ENCODE measurements at places on chromosomes 16 and 17.
A peak's percentile ranks its signal among the peaks of the same experiment; 100 is the strongest.

DNA sequence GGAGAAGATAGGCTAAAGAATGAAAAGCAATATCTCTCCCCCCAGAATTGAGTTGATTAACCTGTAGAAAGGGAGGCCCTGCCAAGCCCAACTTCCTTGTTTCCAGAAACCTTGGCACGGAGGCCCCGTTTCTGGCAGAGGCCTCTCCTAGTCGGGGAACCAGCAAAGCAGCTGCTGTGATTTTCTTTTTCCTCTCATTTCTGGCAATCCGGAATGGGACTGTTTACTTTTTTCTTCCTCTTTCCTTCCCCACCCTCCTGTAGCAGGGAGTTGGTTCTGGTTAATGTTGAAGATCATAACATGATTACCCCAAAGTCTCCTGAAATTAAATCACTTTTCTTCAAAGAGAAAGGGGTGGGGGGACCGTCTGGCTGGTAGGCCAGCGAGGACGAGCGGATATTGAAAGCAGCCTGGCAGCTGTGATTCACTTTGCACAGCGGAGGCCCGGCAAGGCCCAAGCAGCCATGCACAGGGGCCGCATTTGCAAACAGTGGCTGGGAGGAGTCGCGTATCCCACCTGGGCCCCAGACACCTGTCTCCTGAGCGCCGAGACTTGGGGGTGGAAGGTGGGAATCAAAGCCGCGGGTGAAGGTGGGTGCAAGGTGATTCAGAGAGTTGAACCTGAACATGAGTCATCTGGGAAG, 51.5 kb downstream of the NTN1 start:
- peak; percentile 41 for DNase-seq

DNA sequence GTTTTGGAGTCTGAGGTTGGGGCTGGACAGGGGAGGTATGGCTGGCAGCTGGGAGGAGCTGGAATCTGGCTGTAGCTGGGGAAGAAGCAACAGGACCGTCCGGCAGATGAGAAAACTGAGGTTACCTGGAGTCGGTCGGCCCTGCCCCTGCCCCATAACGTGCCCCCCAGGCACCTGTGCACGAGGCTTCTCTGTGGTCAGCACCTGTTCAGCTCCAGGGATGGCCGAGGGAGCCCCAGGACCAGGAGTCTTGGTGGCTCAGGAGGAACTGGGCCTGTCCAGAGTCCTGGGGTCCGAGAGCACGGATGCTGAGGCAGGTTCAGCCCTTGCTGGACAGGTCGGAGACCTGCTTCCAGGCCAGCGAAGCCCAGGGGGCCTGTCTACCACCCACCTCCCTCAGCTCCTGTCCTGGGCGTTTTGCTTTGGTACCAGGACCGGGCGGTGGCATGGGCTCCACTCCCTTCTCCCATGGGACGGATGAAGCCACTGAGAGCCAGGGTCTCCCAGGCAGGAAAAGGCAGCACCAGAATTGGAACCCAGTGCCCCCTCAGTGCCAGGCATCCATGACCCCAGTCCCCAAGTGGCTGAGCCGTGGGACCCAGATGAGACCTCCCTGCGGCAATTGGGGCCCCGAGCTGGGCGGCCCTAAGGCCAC, 17.1 kb upstream of the CBFA2T3 start:
- DNase-seq: no peak

GRCh38 chr16:28187595-28188004, 24.2 kb downstream of the XPO6 start:
- no peak for DNase-seq

DNA sequence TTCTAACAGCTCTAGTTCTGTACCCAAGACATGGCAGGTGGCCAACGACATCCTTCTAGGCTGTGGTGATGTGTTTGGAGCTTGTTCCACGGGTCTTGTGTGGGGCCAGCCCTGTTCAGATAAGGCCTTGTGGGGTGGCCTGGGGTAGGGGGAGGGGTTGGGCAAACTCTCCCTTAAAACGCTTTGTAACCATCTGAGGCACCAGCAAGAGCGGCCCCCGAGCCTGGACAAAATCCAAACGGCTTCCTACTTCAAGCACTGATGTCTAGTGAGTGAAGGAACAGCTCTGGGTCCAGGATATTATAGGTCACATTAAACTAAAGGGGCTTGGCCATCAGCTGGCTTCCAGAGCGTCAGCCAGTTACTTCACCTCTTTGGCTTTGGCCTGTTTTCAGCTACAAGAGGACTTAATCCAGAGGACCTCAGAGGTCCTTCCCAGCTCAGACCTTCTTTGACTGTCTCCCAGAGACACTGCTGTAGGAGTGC, 11.9 kb downstream of the SERPINF1 start:
- no peak for DNase-seq

DNA sequence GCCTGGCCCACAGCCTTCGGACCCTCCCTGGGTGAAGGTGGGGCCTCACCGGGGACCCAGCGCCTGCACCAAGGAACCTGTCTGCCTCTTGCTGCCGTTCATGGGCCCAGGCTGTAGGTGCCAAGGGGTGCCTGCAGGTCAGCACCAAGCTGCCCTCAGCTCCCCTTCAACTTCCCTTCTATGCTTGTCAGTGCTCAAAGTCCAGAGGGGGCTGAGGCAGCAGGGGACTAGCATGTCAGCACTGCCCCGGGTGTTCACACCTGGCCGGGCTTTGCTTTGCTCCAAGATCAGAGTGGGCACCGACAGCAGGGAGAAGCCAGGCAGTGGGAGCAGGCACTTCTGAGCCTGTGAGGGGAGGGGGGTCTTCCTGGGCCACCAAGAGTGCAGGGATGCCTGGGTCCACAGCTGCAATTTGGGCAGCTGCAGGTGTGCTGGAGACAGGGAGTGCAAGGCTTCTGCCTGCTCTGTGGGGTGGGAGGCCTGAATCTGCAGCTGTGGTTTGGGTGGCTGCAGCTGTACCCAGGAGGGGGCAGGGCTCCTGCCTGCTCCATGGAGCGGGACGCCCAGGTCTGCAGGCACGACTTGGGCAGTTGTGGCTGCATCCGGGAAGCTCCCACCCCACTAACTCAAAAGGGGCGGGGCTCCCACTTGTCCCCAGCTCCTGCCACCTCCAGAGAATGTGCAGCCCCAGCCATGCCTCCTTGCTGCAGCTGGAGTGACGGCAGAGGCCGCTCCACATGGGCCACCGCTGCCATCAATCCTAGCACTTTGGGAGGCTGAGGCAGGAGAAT, 27.6 kb upstream of the PRM1 start:
- DNase-seq: no peak

DNA sequence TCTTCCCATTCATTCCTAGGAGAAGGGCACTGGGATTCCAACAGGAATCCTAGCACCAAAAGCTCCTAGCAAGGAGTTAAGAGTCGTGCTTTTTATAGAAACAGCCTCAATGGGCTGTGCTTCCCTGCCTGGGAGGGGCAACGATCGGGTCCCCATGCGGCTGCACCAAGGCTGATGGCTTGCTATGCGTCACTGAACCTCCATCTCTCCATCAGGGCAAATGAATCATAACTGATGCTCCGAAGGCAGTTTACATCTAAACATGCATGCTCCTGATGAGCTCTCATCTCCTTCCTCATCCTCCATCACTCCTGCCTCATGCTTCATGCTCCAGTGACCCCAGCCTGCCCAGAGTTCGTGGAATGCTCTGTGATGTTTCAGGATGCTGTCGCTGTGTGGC, 270.5 kb downstream of the FOXL1 start:
- DNase-seq: no peak

- DNase-seq: peak; percentile 47
Measured at GRCh38 chr16:46743232-46743719, 4.9 kb downstream of the MYLK3 start.

DNA sequence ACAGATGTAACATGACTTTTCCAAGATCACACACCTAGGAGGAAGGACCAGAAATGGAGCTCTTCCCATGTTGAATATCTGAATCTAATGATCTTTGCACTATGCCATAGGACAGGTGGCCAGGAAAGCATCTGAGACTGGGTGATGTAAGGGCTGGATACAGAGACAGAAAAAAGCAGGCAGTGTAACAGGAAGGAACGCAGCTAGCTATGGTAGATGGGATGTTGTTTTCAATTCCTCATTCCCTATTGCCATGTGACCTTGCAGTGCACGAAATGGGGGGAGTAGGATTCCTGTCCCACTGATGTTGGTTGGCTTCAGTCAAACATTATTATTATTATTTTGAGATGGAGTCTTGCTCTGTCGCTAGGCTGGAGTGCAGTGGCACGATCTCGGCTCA, 3.7 kb upstream of the NPIPB15 start:
- no peak for DNase-seq

DNA sequence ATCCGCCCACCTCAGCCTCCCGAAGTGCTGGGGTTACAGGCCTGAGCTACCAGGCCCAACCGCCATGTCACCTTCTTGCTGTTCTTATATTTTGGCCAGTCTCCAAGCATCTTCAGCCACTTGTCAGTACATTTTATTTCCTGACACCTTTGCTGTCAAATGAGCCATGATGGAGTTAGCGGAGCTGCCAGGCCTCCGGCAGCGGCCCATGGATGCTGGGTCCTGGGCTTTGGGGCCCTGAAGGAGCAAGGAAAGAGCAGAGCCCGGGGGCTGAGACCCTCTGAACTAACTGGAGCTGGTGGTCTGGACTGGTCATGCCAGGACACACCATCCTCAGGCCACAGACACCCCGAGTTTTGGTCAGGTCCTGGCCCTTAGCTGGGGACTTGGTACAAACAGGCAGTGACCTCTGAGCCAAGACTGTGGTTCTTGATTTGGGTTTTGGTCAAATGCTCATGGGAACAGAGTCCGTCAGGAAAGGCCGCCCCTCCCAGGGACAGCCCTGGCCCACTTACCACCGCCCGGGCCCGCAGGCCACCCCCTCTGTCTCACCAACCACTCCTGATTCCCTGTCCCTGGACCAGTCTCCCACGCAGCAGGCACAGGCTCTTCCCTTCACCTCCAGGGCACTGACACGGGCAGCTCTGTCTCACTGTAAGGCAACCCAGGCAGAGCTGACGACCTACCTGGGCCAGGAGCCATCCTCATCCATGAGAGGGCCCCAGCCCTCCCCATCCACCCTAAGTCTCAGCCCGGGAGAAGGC, 42.0 kb downstream of the TNFRSF13B start:
- DNase-seq: no peak

GRCh38 chr16:51550800-51551347, 399.8 kb upstream of the SALL1 start:
- DNase-seq: no peak

DNA sequence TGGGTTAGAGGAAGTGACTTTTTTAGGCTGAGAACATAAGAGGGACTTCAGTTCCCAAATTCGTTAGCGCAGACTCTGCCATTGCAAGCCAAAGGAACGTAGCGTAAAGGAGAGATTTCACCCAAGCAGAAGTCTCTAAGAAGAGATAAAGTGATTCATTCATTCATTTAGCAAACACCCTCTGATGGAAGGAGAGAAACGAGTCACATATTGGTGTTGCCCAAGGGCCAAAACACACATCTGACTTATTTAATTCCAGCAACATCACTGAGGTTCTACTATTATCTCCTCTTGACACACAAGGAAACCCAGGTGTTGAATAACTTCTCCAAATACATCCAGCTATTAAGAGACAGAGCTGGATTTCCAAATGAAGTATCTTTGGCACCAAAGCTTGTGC, 85.7 kb upstream of the CACNG3 start:
- DNase-seq: no peak

DNA sequence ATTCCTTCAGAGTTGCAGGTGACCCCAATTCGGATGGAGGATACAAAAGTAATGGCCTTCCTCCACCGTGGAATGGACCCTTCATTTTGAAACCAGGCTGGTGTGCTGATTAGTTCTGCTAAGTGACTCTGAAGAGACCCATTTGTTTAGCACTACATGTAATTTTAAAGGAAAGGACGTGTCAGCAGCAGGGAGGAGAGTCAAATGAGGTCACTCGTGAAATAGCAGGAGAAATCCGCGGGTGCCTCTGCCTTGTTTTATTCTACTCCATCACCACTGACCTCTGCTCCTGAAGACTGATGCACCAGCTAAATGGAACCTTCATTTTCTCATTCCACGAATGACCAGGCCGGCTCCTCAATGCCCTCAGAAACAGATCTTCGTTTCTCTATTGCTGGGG, 589.2 kb downstream of the CDH11 start:
- DNase-seq: no peak

GRCh38 chr17:60743282-60743681, 65.6 kb downstream of the BCAS3 start:
- DNase-seq: no peak

DNA sequence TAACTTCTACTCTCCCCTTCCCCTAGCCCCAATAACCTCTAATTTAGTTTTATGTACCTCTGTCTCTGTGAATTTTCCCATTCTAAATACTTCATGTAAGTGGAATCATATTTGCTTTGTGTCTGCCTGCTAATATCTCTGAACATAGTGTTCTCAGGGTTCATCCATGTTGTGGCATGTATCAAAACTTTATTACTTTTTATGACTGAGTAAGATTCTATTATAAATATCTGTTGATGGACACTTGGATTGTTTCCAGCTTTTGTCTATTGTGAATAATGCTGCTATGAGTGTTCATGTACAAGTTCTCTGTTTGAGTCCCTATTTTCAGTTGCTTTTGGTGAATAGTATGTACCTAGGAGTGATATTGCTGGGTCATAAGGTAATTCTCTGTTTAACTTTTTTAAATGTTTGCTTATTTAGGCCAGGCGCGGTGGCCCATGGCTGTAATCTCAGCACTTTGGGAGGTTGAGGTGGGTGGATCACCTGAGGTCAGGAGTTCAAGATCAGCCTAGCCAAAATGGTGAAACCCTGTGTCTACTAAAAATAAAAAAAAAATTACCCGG, 92.8 kb downstream of the CHD9 start:
- DNase-seq: no peak

DNA sequence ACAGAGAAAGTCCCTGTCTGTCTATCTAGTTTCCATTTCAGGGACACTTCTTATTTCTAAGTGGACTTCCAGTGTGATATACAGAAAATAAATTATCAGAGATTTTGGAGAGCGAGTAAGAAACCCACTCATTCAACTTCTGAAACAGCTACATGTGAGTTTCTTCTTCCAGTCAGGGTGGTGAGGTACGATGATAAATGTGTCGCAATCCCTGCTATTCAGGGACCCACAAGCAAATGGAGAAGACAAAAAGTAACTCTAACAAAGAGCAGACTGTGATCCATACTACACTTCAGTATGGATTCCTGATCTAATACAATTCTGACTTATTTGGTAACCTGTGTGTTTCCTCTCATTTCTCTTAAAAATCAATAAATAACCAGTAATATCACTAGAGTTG, 16.8 kb downstream of the CNTNAP4 start:
- DNase-seq: no peak

DNA sequence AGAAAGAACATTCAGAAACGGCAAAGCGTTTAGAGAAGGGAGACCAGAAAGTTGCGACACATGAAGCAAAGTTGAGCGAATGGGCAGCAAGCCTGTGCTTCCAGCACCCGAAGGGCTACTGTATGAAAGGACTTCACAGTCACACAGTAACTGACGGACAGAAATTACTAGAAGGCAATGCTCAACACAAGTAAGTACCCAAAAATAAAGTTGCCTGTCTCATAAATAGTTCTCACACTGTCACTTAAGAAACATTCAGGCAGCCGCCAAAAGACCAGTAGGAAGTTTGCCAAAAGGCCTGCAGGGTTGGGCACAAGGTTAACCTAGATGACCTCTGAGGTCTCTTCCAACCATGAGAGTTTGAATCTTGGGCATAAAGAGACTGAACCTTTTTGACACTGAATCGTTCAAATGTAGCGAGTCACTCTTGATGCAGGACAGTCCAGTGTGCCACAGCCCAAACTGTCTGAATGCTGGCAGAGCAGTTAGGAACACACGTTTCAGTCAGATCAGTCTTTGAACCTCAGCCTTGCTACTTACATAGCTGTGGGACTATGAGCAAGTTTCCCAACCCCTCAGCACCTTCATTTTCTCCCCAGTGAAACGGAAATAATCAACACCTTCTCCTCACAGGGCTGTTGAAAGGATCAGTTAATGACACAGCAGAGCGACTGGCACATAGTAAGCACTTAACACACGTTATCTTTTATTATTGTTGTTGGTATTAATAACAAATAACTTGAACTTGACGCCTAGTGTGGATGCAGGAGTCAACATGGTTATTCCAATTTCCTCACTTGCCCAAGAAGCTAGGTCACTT, 10.4 kb downstream of the NCBP3 start:
- no peak for DNase-seq

Data from GM23248 (cell line).